ENCODE measurements at places on chromosomes 4 and X.

DNA sequence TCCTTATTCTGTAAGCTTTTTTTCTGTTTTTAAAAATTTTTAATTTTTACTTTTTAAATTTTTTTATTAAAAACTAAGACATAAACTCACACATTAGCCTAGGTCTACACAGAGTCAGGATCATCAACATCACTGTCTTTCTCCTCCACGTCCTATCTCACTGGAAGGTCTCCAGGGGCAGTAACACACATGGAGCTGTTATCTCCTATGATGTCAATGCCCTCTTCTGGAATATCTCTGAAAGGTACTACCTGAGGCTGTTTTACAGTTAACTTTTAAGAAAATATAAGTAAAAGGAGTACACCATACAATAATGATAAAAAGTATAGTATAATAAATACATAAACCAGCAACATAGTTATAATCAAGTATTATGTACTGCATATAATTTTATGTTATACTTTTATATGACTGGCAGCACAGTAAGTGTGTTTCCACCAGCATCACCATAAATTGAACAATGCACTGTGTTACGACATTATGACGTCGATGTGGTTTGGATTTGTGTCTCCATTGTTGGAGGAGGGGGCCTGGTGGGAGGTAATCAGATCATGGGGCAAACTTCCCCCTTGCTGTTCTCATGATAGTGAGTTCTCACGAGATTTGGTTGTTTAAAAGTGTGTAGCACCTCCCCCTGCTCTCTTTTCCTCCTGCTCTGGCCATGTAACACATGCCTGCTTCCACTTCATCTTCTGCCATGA is 21.3 kb downstream of the IL15 start:
- no peak for DNase-seq

- no peak for DNase-seq
Measured at GRCh38 chr4:55080174-55080865, 45.1 kb downstream of the KDR start.

GRCh38 chr4:146269228-146269653 is 54.9 kb downstream of the REELD1 start:
- no peak for DNase-seq

DNA sequence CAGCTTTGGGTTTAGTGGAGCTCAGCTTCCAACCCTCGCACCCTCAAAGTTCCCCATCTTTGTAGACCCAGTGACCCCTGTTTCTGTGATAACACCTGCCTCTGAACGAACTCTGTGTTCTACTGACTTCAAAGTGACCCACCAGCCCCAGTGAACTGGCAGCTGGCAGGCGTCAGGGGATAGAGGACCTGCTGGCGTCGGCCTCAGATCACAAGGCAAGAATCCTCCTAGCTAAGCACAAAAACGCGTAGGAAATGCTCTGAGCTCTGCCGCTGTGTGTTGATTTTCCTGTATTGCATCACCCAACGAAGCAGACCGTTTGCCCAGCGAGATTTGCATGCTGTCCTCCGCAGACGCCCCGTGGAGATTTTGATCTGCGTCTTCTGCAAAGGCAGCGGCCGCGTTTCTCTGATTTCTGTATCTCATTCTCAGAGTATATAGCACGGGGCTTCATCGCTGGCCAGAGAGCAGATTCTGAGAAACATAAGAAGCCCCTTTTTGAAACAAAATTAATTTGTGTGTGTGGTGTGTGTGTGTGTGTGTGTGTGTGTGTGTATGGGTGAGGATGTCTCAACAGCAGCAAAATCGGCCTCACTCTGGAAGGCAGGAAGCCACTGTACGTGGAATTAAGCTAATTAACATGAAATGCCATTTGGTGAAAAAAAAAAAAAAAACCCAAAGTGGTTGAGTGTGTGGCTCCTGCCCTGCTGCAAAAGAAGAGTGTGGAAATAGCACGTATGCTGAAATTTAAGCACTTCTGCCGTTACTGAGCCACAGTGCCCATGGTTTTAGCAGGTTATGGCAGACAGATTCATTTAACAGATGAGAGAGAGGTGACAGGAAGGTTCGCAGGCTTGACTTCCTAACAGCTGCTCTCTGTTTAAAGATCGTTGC is 29.2 kb upstream of the ASMTL start:
- no peak for DNase-seq

GRCh38 chr4:41290479-41290878 is 33.8 kb downstream of the UCHL1 start:
- DNase-seq = no peak

DNA sequence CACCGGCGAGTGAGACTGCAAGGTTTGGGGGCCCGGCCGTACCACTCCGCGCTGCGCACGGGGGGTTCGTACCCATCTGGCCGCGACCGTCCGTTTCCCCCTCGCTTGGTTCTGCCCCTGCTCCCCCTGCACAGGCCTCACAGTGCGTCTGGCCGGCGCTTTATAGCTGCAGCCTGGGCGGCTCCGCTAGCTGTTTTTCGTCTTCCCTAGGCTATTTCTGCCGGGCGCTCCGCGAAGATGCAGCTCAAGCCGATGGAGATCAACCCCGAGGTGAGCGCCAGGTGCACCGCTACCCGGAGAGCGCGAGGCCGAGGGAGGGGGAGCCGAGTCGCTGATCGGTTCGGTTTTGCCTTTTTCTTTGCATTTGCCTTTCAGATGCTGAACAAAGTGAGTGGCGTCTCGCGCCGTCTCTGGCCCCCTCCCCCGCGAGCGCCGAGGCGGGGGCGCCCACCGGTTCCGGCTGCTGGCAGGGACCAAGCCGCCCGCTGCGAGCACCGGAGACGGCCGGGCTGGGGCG is at the start of gene UCHL1:
UCHL1 (plus strand) TSS at position 189 of the 517 bp plus-strand sequence; CDS start at position 238, 49 bp downstream.
- DNase-seq = no peak

DNA sequence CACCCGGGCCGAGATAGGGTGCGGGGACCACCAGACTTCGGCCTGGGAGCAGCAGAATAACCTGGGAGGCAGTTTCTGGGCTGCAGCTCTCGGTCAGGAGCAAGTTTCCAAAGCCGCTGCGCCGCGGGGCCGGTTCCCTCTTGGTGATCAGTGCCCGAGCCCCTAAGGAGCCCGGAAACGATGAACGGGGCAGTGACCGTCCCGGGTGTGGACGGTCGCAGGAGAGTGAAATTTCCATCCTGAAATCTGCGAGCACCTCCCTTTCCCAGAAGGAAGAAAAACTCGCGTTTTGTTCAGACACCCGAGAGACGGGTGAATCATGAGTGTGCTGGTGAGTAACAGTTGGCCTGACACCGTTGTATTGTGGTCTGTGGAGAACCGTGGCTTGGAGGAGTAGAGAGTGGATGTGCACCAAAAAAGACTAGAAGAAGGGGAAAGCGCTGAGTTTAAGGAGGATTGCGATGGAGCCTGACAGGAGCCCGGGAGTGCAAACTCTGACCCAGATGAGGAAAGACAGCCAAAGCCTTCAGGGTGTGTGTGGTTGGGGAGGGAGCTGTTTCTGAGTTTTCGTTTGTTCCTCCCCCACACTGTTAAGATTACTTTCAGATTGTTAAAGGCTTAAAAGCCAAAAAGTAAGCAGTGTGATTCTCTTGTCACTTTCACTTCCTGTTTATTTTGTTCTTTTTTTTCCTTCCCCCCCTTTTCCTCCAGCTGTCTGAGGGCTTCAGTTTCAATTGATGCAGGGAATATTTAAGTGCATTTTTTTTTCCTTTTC is 828 bp downstream of the MCUB start:
- DNase-seq = peak; percentile 30

DNA sequence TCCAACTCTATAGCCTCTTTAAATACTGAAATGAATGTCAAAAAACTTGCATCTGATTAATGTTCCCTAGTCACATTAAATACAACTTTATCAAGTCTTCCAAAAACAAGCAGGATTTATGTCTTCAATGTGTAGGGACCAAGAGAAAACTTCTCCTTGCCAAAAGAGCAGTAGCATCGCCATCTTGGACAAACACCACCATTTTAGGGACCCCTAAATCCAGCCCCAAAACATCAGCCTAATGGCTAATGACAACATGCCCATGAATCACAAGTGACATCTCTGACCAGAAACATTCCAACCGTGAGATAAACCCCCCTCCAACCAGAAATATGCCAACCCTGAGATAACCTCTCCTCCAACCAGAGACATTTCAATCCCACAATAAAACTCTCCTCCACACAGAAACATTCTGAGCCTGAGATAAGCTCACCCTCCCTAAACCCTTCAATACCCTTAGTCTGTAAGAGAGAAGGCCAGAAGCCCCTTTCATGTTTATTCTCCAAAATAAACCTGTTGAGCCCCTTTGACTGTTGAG is 697.4 kb downstream of the TRAM1L1 start:
- DNase-seq = no peak

GRCh38 chr4:185774131-185774653 is 37.8 kb downstream of the SORBS2 start:
- no peak for DNase-seq

DNA sequence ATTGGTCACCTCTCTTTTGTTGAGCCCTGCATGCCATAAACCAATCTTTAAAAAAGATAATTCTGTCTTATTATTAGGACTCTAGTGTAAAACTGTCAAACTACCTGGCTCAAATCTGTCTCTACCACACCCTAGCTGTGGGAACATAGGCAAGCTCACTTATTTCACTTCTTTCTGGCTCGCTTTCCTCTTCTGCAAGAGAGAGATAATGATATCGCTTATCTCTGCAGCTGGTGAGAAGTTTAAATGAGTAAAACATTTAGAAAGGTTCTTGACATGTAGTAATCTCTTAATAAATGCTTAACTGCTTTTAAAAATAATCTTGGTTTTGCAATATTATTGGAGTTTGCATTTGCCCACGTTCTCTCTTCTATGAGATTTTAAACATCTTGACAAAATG is 1109.2 kb downstream of the RAPGEF2 start:
- DNase-seq = no peak

GRCh38 chr4:7598939-7599790 is 164.4 kb upstream of the PSAPL1 start:
- no peak for DNase-seq

DNA sequence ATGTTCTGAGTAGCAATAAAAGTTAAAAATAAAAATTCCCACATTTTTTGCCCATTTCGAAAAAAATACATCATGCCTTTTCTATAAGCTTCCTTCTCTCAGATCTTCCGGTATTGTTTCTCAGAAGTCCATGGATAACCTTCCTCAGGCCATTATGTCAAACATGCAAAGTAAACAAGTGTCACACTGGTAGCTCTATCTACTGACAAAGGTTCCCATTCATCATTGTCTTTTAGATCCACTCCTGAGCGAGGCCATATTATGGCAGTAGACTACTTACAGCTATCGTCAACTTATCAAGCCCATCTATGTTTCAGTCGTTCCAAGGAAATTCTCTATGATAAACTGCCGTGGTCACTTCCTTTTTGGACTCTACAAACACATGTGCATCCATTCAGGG is 1068.2 kb downstream of the GLUD2 start:
- DNase-seq = no peak

All from stimulated activated CD8-positive, alpha-beta memory T cell treated with anti-CD3 and anti-CD28 coated beads, Interleukin-4, amount 100 ng/mL, for 1 hour (primary cell).